ENCODE measurements at places on chromosomes 7 and 10.

DNA sequence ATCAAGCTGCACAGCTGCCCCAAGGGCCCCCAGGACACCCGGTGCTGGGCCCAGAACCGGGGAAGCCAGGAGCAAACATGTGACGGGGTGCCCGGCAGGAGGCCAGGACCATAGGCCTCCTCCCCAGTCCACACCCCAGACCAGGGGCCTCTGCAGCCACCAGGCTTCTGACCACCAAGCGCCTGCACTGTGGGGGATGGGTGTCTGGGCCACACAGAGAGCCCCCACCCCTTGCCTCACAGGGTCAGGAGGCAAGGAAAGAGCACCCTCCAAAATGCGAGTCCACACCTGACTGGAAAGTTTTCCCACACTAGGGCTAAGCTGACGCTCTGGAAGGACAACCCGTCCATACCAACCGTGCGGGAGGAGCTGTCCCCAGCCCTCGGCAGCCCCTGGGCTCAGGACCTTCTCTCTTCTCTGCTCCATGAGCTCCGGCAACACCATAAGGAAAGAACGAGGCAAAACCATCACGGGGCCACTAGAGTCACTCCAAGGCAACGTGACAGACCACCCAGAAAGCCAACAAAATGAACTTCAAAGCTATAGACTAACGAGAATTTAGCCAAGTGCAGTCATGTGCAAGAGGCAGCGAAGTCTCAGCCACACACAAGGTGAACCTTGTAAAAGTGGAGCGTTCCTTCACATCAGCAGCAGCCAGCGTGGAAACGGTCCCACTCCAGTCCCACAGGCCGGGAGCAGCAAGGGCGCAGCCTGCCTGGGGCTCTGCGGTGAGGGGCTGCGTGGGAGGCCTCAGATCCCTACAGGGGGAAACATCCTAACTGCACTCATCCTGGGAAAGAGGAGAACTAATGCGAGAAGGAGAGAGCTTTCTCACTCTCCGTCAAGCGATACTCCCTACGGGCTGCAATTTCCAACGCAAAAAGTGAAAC, 5.1 kb downstream of the STK32C start:
- no peak for DNase-seq

GRCh38 chr7:150953061-150953997, 24.8 kb downstream of the KCNH2 start:
- no peak for DNase-seq

DNA sequence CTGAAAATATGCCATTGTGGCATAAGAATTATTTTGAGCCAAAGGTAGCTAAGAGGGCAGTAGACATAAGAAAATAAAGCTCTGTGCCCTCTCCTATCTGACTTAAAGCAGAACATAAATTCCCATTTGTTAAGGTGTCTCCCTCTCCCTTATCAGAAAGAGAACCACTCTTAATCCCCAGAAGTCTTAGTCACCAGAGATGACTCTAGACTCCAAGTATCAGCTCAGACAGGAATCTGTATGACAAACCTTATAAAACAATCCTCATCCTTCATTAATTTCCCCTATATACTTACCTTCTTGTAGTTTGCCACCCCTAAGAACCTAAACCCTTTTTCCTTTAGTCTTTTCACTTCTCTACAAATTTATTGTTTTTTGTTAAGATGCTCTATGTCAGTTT, 21.8 kb upstream of the PIP4K2A start:
- DNase-seq = no peak

DNA sequence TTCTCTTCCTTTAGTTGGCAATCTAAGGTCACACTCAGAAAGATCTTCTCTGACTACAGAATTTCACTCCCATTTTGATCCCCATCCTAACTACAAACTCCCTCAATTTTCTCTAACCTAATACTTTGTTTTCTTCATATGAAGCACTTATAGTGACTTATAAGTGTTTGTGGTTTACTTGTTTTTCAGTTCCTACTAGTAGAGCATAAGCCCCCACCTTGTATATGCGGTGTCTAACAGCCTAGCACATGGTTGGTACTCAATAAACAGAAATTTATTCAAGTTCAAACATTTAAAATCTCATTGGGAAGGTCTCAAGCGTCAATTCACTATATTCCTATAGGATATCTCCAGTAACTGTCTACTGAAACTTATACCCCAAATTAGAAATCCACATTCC, 35.2 kb downstream of the ANKRD26 start:
- no peak for DNase-seq

Measured in NCI-H774 (cell line).